Type B pancreatic cell (in vitro differentiated cells): ENCODE measurements at places on chromosomes 5 and 9.

GRCh38 chr5:131206772-131207171 lies 36.0 kb downstream of the LYRM7 start:
- no peak for DNase-seq

DNA sequence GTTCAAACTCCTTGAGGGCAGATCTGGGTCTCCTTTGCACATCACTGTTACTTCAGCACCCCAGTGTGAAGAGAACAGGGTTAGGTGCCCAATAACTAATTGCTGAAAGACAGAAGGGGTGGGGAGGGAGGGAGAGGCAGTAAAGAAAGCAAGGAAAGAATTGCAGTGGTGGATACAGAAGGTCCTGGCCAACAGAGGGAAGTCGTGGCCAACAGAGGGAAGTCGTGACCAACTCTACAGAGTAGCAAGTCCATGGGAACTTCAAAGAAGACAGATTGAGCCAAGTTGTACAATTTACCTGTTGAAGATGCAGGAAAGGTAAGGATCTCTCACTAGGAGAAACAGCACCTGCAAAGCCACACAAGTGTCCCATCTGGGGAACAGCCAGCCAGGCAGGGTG lies 27.0 kb downstream of the CCNJL start:
- DNase-seq: no peak

DNA sequence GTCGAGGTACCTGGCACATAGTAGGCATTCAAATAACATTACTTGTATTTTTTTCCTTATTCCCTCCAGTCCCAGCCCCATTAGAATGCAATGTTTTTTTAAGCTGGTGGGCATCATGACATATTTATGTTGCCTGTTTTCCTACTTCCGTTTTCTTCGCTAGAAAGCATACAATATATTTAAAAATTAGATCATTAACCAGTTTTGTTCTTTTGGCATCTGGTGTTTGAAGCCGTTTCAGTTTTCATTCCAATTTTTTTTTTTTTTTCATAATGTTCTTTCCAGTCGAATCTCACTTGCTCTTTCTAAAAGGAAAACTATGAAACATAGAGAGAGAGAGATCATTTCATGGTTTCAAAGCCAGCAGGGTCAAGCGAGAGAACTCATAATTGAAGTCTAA lies 228.3 kb upstream of the C9orf72 start:
- DNase-seq: no peak

DNA sequence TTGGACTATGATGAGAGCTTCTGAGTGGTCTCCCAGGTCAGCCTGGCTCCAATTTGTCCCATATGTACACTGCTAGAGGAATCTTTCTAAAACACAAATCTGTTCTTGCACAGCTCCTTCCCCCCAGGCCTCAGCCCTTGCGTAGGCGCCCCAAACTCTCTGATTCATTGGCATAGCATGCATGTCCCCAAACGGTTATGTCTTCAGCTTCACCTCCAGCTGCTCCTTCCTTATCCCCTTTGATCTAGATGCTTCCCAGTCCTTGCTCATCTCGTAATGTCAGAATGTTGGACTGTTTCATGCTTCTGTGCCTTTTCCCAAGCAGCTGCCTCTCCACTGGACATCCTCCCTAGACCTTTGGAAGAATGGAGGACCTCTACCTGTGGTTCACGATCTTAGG lies 60.1 kb upstream of the BASP1 start:
- DNase-seq: no peak

- DNase-seq: no peak
These were observed 85.8 kb downstream of the FGF1 start for GRCh38 chr5:142600092-142600491.

- DNase-seq: no peak
These were observed 25.0 kb upstream of the MATR3 start for GRCh38 chr5:139268364-139269202.

DNA sequence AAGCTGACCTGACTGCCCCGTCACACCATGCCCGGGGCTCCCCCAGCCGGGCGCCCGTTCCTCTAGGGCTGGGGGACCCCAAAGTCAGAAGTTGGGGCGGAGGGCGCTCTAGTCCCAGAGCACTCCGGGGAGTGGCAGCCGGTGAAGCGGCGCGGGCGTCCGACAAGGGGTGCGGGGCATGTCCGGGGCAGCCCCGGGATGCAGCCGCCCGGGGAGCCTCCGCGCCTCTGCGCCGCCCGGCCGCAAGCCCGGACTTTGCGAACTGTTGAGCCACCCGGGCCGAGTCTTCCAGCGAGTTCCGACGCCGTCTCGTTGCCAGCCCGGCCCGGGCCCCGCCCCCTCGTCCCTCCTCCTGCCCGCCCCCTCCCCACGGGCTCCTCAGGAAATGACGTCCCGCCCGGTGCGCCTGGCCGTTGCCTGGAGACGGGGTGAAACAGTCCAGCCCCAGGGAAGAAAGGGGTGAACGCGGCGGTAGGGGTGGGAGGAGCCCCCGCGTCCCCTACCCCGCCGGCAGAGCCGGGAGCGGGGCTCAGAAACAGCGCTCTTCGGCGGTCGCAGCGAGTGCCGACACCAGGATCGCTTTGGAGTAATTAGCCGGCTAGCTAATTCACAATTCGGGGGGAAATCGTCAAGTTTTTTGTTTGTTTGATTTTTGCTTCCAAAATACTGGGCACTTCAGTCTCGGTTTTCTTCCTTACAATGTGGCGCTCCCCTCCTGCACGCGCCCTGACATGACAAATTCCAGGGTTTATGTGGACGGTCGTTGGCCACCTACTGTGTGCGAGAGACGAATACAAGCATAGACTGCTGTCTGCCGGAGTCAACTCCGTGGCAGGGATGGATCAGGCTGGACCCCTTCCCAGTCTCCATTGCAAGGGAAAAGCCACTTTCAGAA lies at the start of gene WHRN:
Gene WHRN (minus strand): TSS at position 287 of the 895 bp plus-strand sequence. CDS start 672 bp downstream, outside the sequence.
- peak; percentile 95 for DNase-seq

DNA sequence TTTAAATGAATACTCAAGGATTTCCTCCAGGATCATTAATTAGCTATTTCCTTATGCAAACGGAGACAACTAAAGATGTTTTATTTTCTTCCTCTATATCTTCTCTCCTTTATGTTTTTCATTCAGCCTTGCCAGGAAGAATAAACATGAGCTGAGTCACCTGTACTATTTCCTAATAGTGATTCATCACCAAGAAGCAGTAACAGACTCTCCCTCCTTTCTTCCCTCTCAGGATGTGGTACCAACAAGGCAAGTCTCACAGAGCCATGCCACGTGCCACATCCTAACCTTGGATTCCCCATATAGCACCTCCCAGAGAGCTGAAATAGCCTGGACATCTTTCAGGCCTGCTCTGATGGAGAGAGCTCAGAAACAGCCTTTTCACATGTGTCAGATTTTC lies 758.6 kb upstream of the DMAC1 start:
- no peak for DNase-seq

- no peak for DNase-seq
These were observed 58.8 kb downstream of the SLC1A1 start for GRCh38 chr9:4548811-4549725.

GRCh38 chr5:122295138-122295537 lies 16.9 kb upstream of the SNCAIP start:
- no peak for DNase-seq

- no peak for DNase-seq
These were observed 9.5 kb upstream of the GLDC start for GRCh38 chr9:6655036-6655435.

- no peak for DNase-seq
These were observed 194.4 kb upstream of the PTGER4 start for GRCh38 chr5:40485021-40485998.

GRCh38 chr5:21856987-21857386 lies 996.2 kb downstream of the CDH12 start:
- DNase-seq: no peak

- DNase-seq: no peak
These were observed 105.7 kb upstream of the RANBP3L start for GRCh38 chr5:36407396-36407795.

DNA sequence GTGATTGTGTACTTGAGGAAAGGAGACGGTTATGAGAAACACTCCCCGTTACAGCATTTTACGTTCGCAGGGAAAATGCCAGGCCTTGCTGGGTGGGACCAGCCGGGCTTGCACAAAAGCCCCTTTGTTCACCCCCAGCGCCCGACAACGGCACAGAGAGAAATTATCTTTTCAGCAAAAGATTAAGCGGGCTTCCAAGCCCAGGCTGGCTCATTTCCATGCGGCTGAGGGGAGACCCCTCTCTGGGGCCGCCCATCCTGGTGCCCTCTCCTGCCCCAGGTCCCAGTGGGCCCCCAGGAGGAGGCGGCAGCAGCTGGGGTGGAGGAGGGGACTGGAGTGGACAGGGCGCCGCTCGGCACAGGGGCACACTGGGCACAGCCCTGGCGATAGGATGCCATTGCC lies 50.8 kb upstream of the NOTCH1 start:
- DNase-seq: no peak

- no peak for DNase-seq
These were observed 92.7 kb downstream of the MELK start for GRCh38 chr9:36665387-36665786.

DNA sequence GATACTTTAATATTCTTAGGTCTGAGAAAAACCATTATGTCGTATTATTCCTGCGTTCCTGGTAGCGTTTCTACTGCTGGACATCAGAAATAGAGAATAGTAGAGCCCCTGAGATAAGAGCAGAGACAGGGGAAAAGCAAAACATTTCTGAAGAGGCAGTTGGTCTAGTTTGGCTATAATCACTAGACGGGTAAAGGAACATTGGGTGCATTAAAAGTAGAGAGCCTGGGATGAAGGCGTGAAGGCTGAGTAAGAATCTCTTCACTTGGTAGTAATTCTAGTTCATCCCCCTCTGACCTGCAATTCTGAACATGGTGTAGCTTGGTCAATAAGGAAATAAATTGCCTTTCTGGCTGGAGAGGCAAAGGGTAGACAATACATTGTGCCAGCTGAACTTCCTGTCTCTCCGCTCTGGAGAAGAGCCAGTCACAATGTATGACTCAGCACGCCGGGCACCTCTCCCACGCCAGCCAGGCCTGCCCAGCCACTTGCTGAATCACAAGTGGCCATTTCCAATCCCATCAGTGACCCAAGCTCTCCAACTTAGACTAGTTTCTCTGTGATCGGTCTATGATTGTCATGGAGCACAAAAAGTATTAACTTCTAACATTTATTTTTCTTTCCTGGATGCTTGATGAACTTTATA lies 75.4 kb downstream of the STK32A start:
- no peak for DNase-seq

GRCh38 chr5:98639274-98639673 lies 134.2 kb upstream of the RGMB start:
- DNase-seq: no peak
